ENCODE measurements at places on chromosomes 12 and 14.

DNA sequence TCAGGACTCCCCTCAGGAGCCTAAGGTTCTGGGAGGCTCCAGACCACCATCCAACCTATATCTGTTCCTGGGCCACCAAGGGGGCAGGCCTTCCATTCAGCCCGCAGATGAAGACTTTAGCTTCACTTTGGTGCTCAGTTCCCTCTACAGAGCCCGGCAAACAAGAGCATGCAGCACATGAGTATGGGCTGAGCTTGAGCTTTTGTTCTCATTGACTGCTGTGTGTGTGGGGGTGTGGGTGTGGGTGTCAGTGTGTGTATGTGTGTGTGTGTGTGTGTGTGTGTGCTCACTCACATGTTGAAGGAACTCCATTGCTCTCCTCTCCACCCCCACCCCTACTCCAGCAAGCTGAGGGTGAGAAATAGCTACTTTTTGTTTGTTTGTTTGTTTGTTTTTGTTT is 219.1 kb downstream of the ZFP36L1 start:
- no peak for DNase-seq

- no peak for DNase-seq
Observed at GRCh38 chr14:58898655-58899316, 261.0 kb downstream of the DACT1 start.

DNA sequence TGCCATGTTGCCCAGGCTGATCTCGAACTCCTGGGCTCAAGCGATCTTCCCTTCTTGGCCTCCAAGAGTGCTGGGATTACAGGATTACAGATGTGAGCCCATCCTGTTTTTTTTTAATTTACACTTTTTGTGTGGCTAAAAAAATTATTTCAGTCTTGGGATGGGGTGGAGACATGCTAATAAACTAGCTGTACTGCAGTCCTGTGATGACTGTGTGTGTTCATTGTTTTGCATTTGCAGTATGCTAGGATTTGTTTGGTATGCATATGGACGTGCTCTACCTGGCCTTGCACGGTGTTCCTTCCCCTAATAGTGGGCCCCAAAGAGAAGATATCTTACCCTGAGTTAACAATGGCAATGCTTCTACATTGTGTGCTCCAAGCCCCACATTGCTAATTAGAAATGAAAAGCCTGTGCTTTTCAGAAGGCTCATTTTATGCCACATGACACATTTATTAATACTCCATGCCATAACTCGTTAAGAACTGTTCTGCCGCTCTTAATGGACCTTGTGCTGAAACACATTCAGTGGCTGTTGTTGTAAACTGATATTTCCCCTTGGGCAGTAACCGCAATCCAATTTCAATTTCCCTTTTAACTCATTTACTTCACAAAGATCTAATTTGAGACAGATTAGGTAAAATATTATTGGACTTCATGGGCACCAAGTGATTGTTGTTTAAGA is 86.4 kb downstream of the SCN8A start:
- DNase-seq: no peak

DNA sequence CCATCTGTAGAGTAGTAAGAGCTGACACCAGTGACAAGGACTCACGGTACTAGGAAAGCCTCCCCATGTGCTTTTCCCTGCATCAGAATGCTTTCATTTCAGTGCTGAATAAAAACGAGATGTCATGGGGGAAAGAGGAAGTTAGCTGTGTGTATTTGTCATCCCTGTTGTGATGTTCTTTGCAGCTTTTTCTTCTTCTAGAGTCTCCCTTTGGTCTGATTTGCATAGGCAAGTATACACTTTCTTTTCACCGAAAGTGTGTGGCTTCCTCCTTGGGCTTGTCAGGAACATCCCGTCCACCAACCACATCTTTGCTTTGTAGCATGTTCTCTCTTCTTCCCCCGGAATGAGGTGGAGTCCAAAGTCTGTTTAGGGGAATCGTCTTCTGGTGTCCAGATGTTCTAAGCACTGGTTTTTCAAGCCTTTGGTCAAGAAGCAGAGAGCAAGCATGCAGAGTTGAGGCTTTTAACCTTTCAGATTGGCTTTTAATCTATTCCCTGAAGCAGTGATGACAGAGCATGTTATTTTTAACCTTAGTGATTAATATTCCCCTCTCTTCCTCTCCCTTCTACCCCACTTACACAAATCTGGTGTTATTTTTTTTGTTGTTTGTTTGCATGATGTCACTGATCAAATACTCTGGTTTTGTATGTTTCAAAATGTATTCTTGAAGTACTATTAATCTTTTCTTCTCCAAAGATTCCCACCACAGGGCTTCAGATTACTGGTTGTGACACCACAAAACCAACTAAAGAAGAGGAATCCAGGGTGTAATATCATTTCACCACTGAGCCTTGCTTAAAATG is 163.4 kb downstream of the SAMD4A start:
- DNase-seq: peak; percentile 47

GRCh38 chr12:20434996-20435395 is 66.7 kb downstream of the PDE3A start:
- DNase-seq: no peak

DNA sequence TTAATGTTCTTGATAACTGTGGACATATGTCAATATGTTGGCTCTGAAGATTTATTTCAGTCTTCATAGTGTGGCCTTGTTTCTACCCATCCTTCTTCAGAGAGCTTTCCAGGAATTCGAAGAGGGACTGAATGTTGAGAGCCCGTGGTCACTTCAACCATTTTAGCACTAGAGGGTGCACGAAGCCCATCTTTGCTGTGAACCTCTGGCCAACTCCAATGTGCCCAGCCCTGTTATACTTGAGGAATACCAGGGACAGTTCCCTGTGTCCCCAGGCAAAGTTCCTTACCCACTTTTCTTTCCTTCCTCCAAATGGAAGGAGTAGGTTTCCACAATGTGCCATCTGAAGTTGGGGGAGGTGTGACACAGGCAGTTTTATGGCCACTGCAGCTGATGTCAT is 603.5 kb downstream of the RPL10L start:
- DNase-seq: no peak

DNA sequence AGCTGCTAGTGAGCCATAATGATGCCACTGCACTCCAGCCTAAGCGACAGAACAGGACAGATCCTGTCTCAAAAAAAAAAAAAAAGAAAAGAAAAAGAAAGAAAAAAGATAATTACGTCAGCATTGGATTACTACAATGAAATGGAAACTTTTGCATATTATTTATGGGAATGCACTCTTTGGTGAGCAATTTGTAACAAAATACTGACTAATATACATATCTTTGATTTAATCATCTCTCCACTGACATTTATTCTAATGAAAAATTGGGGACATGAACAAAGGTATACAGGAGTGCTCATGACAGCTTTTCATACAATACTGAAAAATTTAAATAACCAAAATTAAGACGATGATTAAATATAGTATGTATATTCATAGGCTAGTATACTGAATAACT is 27.9 kb upstream of the HECTD1 start:
- no peak for DNase-seq

DNA sequence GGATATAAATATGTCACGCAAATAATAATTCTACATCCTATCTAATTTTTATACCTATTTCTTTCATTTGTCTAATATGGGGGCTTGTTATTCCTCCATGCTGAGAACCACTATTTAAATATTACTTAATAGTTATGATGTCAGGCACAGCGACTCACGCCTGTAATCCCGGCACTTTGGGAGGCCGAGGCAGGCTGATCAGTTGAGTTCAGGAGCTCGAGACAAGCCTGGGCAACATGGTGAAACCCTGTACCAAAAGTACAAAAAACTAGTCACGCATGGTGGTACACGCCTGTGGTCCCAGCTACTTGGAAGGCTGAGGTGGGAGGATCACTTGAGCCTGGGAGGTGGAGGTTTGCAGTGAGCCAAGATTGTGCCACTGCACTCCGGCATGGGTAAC is 45.2 kb downstream of the GXYLT1 start:
- no peak for DNase-seq

All from stimulated activated CD4-positive, alpha-beta T cell treated with anti-CD3 and anti-CD28 coated beads, Interleukin-1b, Interleukin-23, amount 100 ng/mL, for 48 hours (primary cell).